ENCODE measurements at places on chromosomes 5 and 9.

DNA sequence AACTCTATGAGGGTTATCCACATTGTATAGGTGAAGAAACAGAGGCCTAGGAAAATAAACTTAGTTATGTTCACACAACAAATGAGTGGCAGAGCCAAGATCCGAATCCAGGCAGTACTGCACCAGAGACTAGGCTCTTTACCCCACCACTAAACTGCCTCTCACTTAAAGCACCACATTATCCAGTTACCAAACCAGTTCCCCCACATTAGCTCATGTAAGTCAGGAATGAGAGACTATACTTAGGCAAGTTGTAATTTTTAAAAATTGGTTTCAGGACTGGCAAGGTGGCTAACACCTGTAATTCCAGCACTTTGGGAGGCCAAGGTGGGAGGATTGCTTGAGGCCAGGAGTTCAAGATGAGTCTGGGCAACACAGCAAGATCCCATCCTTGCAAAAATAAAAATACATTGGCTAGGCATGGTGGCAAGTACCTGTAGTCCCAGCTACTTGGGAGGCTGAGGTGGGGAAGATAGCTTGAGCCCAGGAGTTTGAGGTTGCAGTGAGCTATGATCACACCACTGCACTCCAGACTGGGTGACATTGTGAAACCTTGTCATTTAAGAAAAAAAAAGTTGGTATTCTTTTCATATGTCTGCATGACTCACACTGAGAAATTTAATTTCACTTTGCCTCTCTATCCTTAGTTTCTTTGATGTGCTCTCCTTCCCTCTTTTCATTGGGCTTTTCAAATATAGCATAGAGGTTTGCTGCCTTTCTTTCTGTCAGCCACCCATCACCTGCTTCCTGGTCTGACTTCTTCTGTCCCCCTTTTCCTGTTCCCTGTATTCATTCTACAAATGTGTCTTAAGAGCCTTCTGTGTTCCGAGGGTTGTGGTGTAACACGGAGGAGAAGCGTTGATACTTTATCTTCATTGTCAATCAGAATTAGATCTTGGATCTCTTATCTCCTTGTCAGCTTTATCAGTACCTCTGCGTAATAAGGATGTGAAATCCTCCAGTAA lies 64.7 kb downstream of the ERMP1 start:
- no peak for DNase-seq

DNA sequence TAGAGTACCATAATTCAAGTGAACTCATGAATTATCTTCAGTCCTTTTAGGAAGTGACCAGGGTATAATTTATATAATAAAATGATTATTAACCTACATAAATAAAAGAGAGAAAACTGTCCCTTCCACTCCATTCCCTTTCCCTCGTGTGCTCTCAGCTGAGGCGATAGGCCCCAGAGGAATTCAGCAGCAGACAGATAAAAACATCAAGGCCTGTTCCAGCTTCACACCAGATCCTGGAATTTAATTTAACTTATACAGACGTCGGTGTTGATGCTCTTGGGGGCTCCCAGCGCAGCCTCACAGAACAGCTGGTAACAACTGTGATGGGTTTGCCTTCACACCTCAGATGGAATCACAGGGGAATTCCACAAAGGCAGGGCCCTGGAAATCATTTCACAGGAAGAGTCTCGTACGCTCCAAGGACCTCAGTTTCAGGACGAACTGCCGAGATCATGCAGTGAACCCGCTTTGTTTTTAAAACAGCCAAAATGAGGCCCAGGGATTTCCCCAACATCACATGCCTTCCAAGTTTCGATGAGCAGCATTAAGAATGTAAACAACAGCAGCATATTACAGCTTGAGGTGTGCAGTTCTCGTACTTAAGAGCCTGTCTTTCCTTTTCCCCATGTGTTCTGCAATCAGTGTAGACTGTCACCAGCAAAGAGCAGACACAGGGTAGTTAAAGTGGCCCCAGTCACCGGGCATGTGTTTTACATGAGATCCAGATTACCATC lies 73.6 kb upstream of the ALDH1B1 start:
- DNase-seq: no peak

DNA sequence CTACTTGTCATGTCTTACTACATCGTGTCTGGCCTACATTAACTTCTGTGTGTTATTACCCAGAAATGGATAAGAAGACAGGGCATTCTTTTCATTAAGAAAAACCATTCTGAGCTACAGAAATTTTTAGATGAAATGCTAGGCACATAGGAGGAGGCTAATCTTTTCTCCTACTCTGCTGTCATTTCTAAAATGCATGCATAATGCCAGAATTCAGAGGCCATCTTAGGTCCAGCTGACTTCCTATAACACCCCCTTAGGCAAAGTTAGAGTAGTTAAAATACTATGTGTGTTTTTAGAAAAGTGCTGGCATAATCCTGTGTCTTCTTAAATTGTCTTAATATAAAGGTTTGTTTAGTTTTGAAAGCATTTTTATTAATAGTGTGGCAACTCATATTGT lies 352.6 kb downstream of the CSNK1G3 start:
- DNase-seq: no peak

GRCh38 chr9:69949396-69949795 lies 94.3 kb upstream of the MAMDC2 start:
- DNase-seq: no peak

DNA sequence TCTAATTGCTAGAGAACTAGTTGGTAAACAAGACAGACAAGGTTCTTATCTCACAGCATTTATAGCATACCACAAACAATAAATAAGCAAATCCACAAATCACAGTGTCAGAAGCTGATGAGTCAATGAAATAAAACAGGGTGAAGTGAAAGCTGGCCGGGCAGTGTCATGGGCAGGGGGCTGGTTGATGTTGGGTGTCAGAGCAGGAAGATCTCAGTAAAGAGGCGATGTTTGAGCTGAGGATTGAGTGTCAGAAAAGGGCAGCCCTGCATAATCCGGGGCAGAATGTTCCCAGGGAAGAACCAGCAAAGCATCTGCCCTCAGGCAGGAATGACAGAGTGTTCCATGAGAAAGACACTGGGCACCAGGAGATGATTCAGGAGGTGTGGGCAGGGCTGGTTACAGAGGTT lies 183.4 kb downstream of the GOLPH3 start:
- DNase-seq: no peak

GRCh38 chr9:94147776-94148175 lies 63.5 kb downstream of the PTPDC1 start:
- no peak for DNase-seq

DNA sequence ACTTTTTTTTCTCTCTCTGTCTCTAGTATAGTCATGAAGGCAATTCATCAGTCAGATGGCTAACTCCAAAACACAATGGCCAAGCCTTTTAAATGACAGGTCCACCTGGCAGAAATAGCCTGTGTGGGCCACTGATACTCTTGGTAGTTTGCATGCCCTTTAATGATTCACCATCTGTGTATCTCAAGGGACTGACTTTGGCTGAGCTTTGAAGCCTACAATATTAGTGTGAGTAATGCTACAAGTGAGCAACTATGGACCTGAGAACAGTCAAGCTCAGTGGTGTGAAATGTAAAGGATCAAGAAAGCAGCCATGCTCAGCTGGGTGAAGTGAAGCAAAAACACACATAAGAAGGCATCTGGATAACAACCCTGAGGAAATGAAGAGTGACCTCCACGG lies 506.9 kb downstream of the TLE1 start:
- DNase-seq: no peak

DNA sequence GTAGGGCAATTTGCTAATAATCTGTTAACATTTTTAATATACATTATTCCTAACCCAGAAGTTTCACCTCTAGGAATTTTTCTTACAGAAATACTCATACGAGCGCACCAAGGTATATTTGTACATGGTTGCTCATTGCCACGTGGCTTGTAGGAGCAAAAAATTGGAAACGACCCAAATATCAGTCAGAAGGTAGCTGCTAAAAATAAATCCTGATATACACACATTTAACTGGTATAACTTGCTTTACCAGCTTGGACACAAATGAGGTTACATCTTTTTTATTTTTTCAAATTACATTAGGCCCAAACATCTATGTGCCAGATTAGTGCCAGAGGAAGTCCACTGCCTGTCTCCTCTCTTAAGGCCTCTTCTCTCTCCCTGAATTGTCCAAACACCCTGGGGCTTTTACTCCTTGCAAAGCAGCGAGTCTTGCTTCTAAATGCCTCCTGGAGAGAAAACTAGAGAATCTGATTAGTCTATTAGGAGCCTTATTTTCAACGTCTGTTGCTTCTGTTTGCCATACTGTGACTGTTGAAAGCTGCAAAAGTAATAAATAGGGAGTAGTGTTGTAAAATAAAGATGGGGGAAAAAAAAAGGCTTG lies 92.0 kb upstream of the SSBP2 start:
- DNase-seq: no peak

GRCh38 chr9:87872079-87872624 lies 10.5 kb upstream of the SPATA31E1 start:
- DNase-seq: peak; percentile 70

DNA sequence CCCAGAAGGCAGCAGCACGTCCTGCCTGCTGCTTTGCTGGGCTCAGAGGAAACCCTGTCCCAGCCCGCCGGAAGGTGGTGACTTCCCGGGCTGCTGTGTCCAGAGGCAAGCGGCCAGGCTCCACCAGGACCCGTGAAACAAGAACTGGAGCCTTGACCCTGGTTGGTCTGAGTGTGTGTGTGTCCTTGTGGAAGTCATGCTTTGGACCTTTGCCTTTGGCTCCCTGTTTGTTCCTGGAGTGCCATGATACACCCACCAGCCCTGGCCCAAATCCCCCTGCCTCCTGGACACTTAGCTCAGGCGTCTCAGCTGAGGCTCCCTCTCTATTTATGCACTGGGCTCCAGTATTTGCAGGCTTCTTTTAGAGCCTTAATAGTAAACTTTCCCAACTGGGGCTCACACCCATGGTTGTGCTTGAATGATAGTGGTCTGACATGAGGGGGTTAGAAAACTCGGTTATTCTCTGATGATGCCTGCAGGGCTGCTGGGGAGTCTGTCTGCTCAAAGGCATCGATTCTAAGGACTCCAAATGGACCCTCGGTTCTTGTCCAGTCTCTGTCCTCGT lies 72.2 kb downstream of the C9orf50 start:
- no peak for DNase-seq

DNA sequence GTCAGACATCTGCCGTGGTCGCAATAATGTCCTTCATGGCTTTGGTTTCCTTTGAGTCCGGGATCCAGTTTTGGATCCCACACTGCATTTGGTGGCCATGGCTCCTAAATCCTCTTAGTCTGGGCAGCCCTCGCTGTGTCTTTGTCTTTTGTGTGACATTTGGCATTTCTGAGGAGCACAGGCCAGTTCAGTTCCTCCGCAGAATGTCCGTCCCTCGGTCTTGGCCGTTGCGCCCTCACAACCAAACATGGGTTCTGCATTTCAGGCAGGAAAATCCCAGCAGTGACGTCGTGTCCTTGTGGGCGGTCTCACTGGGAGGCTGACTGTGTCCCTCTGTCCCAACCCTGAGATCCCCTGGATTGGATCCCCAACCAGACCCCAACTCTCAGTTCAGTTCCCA lies 172.9 kb upstream of the PPP1R26 start:
- no peak for DNase-seq

GRCh38 chr9:110638381-110638954 lies 30.1 kb upstream of the MUSK start:
- DNase-seq: no peak

DNA sequence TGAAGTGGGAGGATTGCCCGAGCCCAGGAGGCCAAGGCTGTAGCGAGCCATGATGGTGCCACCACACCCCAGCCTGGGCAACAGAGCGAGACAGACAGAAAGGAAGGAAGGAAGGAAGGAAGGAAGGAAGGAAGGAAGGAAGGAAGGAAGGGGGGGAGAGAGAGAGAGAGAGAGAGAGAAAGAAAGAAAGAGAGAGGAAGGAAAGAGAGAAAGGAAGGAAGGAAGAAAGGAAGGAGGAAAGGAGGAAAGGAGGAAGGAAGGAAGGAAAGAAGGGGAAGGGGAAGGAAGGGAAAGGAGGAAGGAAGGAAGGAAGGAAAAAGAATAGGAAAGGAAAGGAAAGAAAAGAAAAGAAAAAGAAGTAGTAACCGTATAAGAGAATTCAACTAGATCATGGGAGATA lies 20.8 kb upstream of the LHFPL2 start:
- no peak for DNase-seq

DNA sequence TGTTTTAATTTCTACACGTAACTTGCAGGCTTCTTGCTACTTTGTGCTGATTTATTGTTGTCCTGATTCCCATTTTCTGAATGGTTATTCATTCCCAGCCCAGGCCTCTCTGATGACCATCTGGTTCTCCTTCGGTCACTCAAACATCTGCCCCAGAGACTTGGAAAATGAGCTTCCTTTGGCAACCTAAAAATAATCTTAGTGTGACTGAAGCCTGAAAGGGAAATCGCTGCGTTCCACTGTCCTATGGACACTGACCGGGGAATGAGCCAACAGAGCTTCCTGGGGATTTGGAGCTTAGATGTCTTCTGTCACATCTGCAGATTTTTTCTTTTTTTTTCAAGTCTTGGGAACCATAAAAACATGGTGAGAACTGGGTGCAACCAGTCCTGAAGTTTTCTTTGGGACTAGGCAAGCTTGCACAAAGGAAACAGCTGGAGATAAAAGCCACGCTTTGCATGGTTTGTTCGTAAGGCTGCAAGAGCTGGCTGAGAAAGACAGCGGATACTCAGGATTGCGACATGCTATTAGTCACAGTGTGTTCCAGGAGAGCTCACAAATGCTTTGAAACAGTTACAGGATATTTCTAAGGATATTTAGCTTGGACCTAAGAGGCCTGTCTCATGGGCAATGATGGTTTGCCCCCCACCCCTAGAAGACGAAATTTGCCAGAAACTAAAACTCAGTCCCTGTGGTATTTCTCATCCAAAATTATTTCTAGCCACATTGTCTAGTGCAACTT lies 146.2 kb downstream of the GOLPH3 start:
- DNase-seq: no peak

GRCh38 chr5:61401726-61402125 lies 69.7 kb downstream of the ZSWIM6 start:
- DNase-seq: no peak

- DNase-seq: no peak
These were observed 206.5 kb downstream of the DAB2IP start for GRCh38 chr9:121857928-121858327.

GRCh38 chr9:107874591-107875369 lies 385.2 kb upstream of the KLF4 start:
- no peak for DNase-seq
